ENCODE measurements at places on chromosomes 16 and 17. TPM values are rescaled to one million over a fixed set of nuclear protein-coding genes. Genes with fewer than 3 reads are reported as not detected.

CCL8 gene
- polyA plus RNA-seq = not detected

NGFR gene
- 48.1 TPM for polyA plus RNA-seq

EFNB3 gene
- 5.8 TPM for polyA plus RNA-seq

OTOA gene
- not detected for polyA plus RNA-seq

TVP23C gene
- 15.1 TPM for polyA plus RNA-seq

KRTAP1-1 gene
- not detected for polyA plus RNA-seq

OR1A1 gene
- not detected for polyA plus RNA-seq

NTN3 gene
- polyA plus RNA-seq = 5.6 TPM

JPH3 gene
- 3.1 TPM for polyA plus RNA-seq

ITGAX gene
- not detected for polyA plus RNA-seq

Data from muscle of arm (tissue), 14 donors.